Iris pigment epithelial cell (primary cell): ENCODE measurements at places on chromosomes 1 and 21.

GRCh38 chr21:33938381-33938780 lies 22.8 kb upstream of the ATP5PO start:
- DNase-seq = peak; percentile 30

DNA sequence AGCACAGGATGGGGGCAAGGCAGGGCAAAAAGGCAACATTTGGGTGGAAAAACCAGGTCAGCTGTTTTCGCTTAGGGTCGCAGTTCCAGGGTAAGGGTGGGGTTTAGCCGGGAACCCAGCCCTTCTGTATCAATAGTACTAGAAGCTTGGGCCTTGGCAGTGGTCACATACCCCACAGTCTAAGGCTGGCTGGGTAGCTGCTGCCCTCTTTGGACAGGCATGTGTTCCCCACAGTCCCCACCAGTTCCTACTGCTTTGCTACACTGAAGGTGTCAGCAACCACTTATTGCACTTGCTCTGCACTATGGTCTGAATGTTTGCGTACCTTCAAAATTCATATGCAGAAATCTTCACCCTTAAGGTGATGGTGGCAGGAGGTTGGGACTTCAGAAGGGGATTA lies 349.8 kb downstream of the LTN1 start:
- DNase-seq = no peak

GRCh38 chr1:17086751-17087150 lies 32.5 kb downstream of the PADI2 start:
- no peak for DNase-seq

- no peak for DNase-seq
These were observed 82.6 kb downstream of the ATF6 start for GRCh38 chr1:161848676-161849075.
